ENCODE measurements at places on chromosomes 3 and 15. TPM values are rescaled to one million over a fixed set of nuclear protein-coding genes. Genes with fewer than 3 reads are reported as not detected.
A peak's percentile ranks its signal among the peaks of the same experiment; 100 is the strongest.

- DNase-seq = no peak
Measured at GRCh38 chr15:89569090-89569745, 6.1 kb upstream of the TICRR start.

DNA sequence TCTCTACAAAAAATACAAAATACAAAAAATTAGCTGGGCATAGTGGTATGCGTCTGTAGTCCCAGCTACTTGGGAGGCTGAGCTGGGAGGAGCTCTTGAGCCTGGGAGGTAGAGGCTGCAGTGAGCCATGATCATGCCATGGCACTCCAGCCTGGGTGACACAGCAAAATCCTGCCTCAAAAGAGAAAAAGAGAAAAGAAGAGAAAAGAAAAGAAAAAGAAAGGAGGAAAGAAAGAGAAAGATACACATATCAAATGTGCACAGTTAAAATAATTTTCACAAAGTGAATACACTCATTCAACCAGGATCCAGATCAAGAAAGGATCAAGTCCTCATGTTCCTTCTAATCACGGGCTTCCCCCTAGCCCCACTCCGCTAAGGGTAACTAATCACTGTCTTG lies 5.8 kb upstream of the C15orf61 start:
- DNase-seq = no peak

DNA sequence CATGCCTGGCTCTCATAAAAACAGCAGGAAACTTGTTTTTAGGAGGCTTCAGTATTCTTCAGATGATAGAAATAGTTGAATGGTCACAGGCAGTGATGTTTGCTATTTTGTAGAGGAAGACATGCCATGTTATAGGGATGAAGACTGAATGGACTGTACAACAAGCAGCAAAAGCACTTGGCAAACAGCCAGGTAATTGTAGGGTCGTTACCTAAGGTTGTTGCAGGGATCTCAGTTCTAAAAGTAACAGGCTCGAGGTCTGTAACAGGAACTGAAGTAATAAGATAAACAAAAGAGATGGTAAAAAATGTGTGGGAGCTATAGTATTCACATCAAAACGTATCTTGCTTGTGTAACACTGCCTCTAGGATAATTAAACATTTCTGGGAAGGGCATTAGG lies 116.3 kb downstream of the TFG start:
- DNase-seq = no peak

GRCh38 chr15:92869263-92869940 lies 30.7 kb upstream of the CHD2 start:
- no peak for DNase-seq

- DNase-seq = no peak
Measured at GRCh38 chr3:179768080-179768479, 115.2 kb downstream of the USP13 start.

DNA sequence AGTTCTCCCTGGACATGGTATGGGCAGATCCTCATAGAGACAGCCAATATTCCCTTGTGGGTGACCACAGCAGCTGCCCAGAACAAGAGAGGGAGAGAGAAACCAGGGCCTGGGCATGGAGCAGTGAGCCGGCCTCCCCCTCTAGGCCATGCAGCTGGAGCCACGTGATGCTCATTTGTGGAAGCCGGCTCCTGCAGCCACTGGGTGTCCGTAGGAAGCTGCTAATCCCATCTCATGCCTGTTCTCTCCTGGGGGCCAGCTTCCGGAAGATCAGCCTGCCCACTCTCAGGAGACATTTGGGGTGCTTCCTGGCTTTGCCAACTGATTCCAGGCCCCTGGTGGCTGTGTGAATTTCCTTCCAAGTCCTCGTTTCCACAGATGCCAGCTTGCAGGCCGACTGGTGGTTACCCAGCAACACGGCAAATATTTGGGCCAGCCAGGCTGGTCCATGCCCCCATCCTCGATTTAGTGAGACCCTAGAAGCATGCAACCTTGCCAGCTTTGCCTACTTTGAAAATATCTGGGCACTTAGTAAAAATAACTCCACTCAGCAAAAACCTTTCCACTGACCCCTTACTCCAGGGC lies 55.3 kb downstream of the LINGO1 start:
- no peak for DNase-seq

- peak; percentile 44 for DNase-seq
Measured at GRCh38 chr15:29695489-29696167, 126.6 kb downstream of the TJP1 start.

DNA sequence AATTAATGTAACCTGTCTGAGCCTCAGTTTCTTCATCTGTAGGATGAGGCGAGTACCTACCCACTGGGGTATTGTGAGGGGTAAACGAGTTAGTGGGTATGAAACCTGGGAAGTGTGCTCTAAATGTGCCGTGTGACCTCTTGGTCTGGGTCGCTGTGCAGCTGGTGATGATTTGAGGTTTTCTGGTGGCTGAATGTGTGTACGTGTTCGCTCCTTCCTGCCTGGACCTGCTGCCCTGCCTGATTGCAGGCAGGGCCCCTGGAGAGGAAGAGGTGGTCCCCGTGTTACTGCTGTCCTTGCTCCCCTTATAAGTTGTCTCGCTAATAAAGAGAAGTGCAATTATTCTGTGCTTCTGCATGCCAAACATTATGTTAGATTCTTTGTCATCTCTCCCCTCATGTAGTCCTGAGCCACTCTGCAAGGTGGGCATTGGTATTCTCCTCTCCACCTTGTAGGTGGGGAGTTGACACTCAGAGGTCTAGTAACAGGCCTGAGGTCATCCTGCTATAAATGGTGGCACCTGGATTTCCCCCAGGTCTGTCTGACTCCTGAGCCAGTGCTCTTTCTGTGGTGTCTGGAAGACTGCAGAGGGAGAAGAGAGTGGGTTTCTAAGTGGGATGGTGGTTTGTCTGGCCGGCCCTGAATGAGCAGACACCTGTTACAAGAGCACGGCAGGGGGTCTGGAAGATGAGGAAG lies 15.7 kb downstream of the PDIA5 start:
- DNase-seq = no peak

The RLBP1 gene
- total RNA-seq = not detected

The RASGRF1 gene
- 4.5 TPM for total RNA-seq

The TM4SF1 gene
- not detected for total RNA-seq

The MME gene
- 117 TPM for total RNA-seq

The UNC13C gene
- not detected for total RNA-seq
